ENCODE measurements at places on chromosomes 13 and 19.

- no peak for DNase-seq
These were observed 3.2 kb downstream of the SYDE1 start for GRCh38 chr19:15110418-15110815.

- no peak for DNase-seq
These were observed 116.6 kb upstream of the UQCRFS1 start for GRCh38 chr19:29329460-29330134.

- peak; percentile 92 for DNase-seq
These were observed at the start of gene PRR12 for GRCh38 chr19:49590971-49591730. TSS of gene PRR12 (plus strand) at chr19:49591182. CDS start at chr19:49591655, 473 bp downstream.

DNA sequence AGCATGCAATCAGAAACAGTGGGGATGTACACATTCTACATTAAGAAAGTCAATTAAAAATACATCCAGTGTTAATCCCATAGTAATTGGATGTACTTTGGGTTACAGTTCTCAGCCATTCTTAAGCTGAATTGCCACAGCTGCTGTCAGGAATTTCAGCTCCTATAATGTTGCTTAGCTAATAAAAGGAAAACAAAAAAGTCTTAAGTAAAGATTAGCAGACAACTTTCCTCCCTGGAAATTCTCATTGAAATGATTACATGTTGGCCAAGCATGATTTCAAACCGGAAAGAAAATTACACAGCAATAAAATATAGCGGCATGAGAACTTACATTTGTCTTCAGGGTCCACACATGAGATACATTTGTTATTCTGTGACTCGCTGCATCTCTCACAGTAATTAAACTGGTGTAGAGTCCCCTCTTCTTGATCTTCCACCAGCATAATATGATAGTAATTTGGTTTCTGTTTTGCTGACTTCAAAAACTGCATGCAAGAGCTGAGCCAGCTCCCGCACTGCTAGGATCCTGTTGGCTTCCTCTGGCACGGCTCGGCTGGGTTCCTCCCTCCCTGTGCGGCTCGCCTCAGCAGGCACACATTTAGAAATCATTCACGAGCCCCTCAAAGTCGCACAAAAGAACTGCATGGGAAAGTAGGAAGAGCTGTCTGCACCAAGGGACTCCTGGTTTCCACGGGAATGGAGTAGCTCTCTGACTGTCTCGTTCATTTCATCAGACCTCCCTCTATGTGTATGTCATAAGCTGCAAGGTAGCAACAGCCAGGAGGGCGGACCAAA, at the start of gene HTR2A:
Gene HTR2A (minus strand): TSS at position 713 of the 797 bp plus-strand sequence. CDS start 1,147 bp downstream, outside the sequence.
- DNase-seq: no peak

DNA sequence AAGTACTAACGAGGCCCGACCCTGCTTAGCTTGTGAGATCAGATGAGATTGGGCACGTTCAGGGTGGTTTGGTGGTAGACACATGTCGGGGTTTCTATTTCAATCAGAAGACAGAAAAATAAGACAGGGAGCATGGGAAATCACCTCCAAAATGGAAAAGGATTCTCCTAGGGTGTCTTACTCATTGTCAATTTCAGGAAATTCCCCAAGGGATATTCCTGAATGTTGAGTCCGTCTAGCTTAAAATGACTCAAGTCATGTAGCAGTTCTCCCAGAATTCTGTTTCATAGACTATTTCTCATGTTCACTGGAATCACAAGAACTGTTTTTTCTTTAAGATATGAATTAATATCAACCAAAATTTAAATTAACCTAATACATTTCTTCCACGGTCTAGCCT, 380.1 kb downstream of the EFNB2 start:
- no peak for DNase-seq

- no peak for DNase-seq
These were observed 77.1 kb downstream of the DNAJC3 start for GRCh38 chr13:95754069-95754468.

- DNase-seq: no peak
These were observed 1.6 kb downstream of the LPAR6 start for GRCh38 chr13:48411147-48411794.

- no peak for DNase-seq
These were observed 10.2 kb downstream of the DOT1L start for GRCh38 chr19:2173767-2174577.

GRCh38 chr13:112042496-112042895, 24.5 kb upstream of the SOX1 start:
- DNase-seq: no peak

- DNase-seq: peak; percentile 70
These were observed 5.4 kb downstream of the LMTK3 start for GRCh38 chr19:48506138-48506733.

DNA sequence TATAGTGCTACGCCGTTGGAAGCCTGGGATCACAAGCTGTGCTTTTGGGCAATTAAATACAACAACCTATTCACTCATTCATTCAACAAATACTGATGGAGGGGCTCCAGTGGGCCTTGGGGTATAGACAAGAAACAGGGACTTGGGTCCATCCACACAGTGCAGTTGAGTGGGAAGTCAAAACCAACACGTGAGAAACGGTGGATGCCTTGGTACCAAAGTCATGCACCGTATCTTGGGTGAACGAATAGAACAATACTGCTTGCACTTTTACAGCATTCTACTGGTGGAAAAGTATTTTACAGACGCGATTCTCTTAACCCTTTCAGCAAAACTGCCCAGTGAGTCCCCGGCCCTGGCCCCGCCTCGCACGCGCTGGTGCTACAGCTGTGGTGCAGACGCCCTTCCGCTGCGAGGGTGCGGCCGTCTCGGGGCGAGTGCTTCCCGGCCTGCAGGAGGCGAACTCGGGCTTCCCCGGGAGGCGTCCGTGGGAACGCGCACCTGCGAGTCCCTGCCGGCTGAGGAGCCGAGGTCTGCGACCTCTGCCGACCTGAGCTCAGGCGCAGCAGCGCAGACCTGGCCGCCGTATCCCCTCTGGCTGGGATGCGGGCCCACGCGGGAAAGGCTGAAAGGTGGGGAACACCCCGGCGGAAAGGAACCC, 8.3 kb downstream of the TNFRSF19 start:
- peak; percentile 23 for DNase-seq

DNA sequence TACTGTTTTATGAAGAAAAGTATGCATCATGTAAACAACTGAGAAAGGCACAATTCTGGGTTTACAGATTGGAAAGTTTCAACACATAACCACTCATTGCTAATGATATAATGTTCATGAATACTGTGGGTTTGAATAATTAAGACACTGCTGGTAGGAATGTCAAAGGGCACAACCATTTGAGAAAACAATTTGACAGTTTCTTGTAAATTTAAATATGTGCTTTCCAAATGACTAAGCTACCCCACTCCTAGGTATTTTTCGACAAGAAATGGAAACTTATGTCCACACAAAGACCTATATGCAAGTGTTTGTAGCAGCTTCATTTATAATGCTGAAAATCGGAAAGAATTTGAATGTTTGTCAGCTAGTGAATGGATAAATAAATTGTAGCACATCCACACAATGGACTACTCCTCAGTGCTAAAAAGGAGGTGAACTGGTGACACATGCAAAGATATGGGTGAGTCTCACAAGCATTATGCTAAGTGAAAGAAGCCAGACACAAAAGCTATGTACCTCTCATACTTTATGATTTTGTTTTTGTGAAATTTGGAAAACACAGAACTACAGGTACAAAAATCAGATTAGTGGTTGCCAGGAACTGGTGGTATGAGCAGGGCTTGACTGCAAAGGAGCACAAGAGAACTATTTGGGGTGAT, 44.8 kb upstream of the FLT1 start:
- no peak for DNase-seq

DNA sequence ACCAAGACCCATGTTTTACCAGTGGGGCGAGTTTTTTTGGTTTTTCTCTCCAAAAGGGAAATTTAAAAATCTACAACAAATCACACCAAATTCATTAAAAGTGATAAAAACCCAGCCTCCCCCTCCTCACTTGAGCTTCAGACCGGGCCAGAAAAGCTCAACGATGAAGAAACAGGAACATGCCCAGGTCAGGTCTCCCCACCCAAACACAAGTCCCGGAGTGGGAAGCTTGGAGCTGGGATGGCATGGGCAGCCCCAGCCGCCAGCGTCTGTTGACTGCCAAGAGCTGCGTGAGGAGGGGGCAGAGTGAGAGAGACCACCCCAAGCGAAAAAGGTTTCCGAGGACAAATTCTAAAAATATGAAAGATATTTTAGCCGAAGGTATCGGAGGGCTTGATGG, 3.7 kb downstream of the RNU6-9 start:
- no peak for DNase-seq
